ENCODE measurements at places on chromosomes 3 and 15.

DNA sequence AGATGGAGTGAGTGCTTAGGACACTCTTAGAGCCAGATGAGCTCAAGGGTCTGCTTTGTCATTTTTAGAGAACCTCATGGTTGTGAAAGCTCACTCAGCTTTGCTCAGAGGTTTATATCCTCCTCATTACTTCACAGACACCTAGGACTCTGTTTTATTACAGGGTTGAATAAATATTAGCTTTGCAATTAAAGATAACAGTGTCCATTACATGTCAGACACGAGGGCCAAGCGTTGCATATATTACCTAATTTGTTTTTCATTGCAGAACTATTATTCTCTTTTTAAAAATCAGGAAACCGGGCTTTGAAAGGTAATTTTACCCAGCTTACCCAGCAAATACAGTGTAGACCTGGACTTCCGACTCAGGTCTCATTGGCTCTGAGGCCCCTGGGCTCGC lies 16.1 kb downstream of the MAP6D1 start:
- DNase-seq = no peak

- no peak for DNase-seq
Observed at GRCh38 chr3:111595232-111595631, at the start of gene ZBED2. Gene ZBED2, minus strand, starts transcription at chr3:111595346. Its CDS starts 1,145 bp downstream, at chr3:111594201.

DNA sequence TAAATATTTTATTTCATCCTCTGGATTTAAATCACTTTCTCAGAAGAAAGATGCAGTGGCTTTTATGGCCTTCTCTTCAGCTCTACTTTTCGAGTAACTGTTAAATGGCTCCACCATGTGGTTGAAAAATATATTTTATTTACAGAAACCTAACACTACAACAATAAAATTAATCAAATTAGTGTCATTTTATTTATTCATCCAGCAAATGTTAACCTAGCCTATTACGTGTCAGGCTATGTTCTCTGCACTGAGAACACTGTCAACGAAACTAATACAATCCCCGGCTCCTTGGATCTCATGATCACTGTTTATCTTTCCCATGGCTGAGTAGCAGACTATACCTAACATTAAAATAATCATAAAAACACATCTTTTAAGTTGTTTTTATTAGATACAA lies 148.0 kb upstream of the OSTN start:
- no peak for DNase-seq

- no peak for DNase-seq
Observed at GRCh38 chr3:89332793-89333192, 225.4 kb downstream of the EPHA3 start.

Measured in suppressor macrophage (primary cell).